ENCODE measurements at places on chromosomes 7 and 10.

DNA sequence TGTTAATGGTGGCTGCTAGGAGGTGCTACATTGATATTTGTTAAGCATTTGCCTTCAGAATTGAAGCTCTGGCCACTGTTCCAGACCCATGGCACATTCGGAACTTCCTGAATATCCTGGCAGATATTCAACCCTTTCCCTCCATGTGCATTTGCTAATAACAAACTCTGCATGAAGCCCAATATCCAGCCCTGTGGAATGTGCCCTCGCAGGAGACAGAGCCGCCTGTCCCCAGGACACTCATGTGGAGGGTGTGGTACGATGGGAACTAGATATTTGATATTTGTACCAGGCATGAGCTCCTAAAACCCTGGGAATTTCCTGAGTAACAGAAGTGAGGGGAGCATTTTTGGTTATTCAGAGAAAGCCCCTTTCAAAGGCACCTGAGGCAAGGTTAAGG is 21.6 kb upstream of the ARHGAP22 start:
- DNase-seq = no peak

DNA sequence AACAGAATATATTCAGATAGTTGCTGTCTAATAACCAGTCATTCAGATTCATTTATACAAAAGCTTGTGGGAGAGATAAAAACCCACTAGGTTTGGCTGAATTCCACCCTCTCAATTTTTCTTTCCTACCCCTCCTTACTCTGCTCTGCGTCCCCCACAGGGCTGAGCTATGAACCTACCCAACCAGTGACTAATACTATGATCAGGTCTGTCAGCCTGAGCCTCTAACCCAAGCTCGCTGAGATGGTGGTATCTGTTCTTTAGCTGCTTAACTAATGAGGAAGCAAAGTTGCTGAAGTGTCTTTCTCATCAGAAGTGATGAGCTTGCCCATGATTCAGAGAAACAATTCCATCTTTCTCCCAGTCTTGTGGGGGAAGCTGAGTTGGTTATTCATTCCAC is 248.7 kb upstream of the GPR26 start:
- DNase-seq = no peak

DNA sequence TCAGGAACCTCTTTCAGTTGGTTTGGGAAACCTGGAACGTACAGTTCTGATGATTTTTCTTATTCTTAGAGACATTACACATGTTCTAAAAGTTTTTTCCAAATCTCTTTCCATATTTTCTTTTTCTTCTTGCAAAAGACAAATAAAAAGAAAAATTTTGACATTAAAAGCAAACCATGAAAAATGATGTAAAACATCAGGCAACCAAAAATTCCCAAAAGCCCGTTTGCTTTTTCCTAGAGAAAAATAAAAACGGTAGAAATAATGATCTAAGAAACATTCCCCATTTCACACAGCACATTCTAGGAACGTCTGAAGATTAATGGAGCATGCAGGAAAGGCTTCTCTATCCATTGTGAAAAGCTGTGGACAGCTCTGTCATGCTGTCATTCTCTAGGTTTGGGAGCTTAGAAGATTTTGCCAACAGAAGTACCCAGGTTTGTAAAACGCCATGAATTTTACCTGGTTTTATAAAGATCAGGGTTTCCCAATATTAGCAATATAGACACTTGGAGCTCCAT is 11.2 kb upstream of the PRTFDC1 start:
- DNase-seq = no peak

DNA sequence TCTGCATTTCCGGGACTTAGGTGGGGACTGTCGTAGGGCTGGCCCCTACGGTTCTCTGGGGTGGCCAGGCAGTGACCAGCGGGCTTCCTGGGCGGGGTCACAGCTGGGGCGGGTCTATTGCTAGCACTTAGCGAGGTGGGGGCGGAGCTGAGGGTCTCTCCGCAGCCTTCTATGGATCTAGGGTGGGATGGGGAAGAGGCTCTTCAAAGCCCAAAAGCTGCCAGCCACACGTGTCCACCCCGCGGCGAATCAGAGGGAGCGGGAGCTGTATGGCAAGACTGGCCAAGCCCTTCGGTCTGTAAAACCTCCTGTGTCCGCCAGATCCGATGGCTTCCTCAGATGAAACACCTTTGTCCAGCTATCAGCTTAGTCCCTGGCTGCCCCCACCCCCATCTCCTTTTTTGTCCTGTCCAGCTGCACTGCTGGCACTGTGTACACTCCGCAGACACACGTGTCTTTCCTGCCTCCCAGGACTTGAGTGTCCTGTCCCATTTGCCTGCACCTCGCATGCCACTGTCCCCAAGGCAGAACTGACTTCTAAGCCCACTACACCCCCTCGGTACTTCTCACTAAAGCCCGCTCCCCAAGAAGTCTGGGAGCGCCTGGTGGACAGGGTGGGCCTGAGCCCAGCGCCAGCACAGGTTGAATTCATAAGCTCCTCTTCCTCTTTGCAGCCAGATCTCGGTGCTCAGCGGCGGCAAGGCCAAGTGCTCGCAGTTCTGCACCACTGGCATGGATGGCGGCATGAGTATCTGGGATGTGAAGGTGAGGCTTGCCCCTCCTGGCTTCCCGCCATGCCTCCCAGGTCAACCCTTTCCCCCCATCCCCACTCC is 14.8 kb downstream of the PDAP1 start:
- no peak for DNase-seq

DNA sequence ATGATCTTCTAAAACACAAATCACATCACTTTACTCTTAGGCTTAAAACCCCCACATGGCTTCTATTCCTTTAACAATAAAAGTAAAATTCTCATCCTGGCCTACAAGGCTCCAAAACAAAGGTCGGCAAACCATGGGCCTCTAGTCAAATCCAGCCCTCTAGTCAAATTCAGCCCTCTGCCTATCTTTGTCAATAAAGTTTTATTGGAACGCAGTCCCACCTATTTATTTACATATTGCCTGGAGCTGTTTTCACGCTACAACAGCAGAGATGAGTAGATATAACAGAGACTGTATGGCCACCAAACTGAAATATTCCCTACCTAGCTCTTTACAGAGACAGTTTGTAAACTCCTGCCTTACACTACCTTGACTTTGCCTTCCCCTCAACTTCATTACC is 178.8 kb downstream of the PTPN20 start:
- no peak for DNase-seq

DNA sequence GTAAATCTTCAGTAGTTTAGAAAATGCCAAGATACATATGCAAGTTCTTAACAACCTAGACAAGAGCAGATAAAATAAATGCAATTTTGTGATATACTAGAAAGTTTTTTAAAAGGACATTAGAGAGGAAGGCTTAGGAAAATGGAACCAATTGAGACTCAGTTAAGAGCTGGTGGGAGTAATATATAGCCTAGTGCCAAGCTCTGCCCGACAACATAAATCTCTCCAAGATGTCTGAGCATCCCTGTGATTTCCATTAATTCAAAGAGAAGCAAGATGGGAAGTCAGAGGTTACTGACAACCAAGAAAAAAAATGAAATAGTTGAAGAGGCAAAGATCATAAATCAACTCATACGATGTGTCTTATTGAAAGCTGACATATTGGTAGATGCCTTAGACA is 74.5 kb downstream of the DGKB start:
- DNase-seq = no peak

GRCh38 chr7:132200141-132200540 is 376.1 kb downstream of the PLXNA4 start:
- DNase-seq = no peak

DNA sequence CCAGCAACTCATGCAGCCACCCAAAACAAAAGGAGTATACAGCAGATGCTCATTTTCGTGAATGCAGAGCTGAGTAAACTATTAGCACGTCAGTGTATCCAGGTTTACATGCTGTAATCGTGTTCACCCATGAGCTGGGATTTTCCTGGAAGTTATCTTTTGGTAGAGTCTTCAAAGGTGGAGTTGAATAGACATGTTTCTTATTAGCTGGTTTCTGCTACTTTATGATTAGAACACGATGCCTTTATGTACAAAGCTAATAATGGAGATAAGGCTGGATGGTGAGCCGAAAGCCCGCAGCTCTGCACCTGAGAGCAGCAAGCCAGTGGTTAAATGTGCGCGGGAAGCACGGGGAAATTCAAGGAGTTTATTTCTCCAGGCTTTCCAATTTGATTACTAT is 123.8 kb downstream of the ADARB2 start:
- DNase-seq = no peak

DNA sequence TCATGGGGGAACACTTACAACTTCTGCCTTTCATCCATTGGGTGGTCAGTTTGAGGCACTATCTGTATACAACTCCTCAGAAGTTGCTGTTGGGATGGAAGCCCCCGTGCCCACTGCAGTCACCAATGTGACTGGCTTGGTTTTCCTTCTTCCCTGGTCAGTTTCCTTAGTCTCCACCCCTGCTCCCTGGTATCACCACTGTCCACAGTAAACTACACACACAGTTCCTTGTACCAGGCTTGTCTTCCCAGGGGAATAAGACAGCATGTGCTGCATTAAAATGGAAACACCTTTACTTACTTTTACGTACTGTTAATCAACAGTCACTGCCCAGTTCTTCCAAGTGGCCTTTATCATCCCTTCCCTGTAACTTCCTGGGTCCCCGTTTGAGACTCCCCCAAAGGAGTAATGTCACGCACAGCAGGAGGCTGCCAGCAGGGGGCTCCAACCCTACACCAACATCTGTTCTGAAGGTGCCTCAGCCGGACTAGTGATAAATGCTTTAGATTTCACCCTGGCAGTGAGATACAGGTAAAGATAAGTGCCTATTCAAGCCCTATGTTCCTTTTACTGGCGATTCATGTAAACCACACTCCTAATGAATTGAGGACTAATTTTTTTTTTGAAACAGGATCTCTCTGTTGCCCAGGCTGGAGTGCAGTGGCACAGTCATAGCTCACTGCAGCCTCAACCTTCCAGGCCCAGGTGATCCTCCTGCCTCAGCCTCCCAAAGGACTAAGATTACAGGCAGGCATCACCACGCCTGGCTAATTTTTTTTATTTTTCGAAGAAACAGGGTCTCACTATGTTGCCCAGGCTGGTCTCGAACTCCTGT is 45.3 kb upstream of the PIK3AP1 start:
- DNase-seq = peak; percentile 70

GRCh38 chr7:913736-914520 is 37.6 kb downstream of the GET4 start:
- no peak for DNase-seq

GRCh38 chr7:91865511-91865910 is 15.0 kb downstream of the MTERF1 start:
- no peak for DNase-seq

GRCh38 chr10:3482200-3482993 is 302.6 kb downstream of the KLF6 start:
- no peak for DNase-seq

DNA sequence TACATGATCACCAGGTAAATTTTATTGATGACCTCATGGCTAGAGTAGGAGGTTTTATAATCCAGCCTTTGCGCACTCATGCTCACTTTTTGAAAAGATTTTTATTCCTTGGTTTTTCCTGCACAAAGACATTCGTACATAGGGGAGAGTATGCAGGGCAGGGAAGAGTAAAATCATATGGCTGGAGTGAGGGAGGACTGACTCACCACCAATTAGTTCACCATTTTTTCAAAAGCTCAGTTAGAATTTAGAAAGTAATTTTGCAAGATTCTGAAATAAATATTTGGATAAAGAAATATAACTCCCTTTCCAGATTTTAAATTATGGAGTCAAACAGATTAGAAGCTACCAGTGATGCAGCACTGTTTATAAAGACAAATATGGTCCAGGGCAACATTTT is 111.9 kb downstream of the SEMA3D start:
- DNase-seq = no peak

DNA sequence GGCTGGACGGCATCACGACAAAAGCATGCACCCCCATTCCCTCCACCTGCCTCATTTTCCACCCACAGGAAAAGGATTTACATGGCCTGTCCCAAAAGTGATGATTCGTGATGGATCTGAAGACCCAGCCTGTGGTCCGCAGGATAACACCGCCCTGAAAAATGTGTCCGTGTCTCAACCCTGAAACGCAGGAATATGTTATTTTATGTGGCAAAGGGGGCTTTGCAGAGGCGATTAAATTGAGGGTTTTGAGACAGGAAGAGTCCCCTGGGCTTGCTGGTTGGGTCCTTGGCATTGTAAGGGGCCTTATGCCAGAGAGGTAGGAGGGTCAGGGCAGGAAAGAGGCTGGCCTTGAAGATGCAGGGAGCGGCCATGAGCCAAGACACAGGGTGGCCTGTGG is 80.2 kb upstream of the PPP2R2D start:
- no peak for DNase-seq

GRCh38 chr10:124604214-124605000 is 139.8 kb downstream of the FAM53B start:
- DNase-seq = no peak

- no peak for DNase-seq
Observed at GRCh38 chr7:157431173-157431950, 94.6 kb downstream of the DNAJB6 start.

- DNase-seq = no peak
Observed at GRCh38 chr7:156379324-156380070, 261.1 kb upstream of the RNF32 start.

GRCh38 chr10:103666087-103666761 is 172.7 kb downstream of the NEURL1 start:
- DNase-seq = no peak

- DNase-seq = no peak
Observed at GRCh38 chr7:87944547-87944946, 10.5 kb downstream of the ADAM22 start.

DNA sequence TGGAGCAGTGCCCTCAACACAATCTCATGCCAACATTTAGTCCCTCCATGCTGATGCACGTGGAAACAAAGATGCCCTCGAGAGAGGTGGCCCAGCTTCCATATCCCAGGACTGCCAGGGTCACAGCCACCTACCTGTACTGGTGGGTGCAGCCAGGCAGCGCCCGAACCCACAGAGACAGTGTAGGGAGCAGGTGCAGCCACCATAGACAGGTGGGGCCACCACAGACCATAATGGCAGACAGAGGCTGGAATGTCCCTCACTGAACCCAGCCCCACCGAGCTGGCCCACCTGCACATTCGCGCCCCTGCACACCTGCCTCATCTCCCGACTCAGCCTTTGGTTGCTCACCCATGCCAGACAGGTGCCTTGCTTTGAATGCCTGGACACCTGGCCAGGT is 18.3 kb upstream of the CPXM2 start:
- no peak for DNase-seq

GRCh38 chr7:11177793-11178192 is 204.1 kb downstream of the PHF14 start:
- DNase-seq = no peak

All from stimulated activated CD4-positive, alpha-beta T cell treated with anti-CD3 and anti-CD28 coated beads, Interleukin-1b, Interleukin-23, amount 100 ng/mL, for 4 hours (primary cell).